ENCODE measurements at places on chromosomes 1 and 21.

DNA sequence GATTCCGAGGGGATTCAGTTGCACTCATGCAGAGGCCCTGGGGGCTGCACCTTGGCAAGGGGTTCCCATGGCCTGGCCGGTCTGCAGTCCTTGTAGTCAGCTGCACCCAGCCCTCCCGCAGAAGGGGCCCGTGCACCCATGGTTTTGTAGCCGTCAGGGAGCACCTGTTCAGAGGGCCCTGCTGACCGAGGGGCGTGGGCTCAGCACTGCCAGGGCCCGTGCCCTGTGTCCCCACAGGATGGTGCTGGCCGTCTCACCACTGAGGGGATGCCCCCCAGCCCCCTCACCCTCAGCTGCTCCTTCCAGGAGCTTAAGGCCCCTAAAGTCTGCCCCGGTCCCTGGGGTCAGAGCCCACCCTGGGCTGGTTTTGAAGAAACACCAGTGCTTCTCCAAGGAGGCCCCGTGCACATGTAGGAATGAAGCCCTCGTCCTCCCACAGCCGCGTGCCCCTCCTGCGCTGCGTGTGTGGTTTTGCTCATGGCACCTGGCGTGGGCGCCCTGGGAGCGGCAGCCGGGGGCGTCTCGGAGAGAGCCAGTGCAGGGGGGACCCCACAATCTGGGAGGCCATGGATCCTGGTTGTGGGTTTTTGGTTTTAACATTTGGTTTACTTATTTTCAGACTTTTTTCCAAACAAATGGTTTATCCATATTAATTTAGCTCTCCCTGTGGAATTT, 40.1 kb downstream of the PRKCZ start:
- no peak for DNase-seq

DNA sequence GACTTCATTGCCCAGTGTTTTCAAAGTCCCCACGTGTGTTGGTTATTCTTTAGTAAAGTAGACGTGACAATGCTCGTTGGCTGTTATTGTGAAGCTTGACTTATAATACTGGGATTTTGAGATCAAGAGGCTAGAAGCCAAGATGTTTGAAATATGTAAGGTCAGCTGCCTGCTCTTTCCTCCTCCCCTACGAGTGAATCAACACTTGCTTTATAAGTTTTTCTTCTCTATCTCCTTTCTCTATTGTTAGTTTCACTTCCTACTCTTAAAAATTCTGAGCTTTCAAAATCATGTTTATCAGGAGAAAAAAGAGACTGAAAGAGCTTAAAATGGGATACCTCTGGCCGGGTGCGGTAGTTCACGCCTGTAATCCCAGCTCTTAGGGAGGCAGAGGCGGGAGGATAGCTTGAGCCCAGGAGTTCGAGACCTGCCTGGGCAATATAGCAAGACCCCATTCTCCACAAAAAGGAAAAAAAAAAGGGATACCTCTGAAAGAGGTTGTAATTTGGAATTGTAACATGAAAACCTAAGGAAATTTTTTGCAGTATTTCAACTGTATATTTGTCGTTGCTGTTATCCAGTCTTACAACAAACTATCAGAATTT, 72.0 kb downstream of the EPB41 start:
- no peak for DNase-seq

- no peak for DNase-seq
Observed at GRCh38 chr1:7331926-7332535, 439.1 kb upstream of the VAMP3 start.

GRCh38 chr1:226980122-226980560, 40.0 kb downstream of the COQ8A start:
- DNase-seq = no peak

DNA sequence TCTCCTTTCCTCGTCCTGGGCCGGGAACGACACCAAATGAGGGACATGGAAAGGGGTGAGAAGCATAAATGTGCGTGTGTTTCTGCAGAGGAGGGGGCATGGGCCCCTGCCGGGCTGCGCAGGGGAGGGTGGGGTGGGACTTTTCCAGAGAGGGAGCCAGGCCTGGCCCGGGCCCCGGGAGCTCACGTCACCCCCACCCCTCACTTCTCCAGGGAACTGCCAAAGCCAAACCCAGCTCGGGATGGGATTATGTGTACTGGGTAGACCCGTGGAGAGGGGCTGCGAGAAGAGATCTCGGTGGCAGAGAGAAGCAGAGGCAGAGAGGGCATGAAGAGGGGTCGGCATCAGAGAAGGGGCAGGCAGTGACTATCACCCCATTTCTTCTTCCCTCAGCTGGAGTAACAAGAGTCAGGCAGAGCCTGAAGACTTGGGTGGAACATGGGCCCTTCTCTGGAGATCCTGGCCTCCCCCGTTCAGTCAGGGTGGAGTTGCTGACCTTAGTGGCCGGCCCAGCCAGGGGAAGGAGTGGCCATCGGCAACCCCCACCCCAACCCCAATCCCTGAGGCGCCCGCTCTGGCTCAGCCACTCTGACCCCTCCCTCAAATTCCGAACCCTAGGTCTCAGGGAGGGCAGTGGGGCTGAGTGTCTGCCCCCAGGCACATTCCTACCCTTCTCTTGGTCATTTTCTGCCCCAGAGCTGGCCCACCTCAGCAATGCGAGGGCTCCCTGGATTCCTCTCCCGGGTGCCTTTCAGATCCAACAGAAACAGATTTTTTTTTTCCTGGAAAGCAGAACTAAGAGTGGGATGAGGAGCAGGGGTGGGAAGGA, 1.2 kb downstream of the ADAMTSL4 start:
- DNase-seq = no peak

- no peak for DNase-seq
Observed at GRCh38 chr1:110393691-110394492, 3.1 kb upstream of the SLC16A4 start.

DNA sequence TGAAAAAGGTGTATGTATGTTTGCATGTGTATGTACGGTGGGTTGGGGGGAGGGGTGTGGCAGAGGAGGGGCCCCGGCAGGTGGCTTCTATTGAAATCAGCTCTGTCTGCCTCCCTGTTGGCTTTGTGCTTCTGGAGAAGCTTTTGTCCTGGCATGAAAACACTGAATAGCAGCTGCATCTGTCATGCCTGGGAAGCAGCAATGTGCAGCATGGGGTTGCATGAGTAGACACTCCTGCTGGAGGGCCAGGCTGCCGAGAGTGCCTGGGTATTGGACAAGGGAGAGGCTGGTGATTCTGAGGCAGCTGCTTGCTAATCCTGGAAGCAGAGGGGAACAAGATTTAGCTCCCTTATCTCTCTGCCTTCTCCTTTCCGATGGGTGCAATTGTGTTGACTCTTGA, 20.5 kb downstream of the MAPKAPK2 start:
- DNase-seq = no peak

GRCh38 chr1:201251411-201251810, 31.9 kb upstream of the PKP1 start:
- no peak for DNase-seq

DNA sequence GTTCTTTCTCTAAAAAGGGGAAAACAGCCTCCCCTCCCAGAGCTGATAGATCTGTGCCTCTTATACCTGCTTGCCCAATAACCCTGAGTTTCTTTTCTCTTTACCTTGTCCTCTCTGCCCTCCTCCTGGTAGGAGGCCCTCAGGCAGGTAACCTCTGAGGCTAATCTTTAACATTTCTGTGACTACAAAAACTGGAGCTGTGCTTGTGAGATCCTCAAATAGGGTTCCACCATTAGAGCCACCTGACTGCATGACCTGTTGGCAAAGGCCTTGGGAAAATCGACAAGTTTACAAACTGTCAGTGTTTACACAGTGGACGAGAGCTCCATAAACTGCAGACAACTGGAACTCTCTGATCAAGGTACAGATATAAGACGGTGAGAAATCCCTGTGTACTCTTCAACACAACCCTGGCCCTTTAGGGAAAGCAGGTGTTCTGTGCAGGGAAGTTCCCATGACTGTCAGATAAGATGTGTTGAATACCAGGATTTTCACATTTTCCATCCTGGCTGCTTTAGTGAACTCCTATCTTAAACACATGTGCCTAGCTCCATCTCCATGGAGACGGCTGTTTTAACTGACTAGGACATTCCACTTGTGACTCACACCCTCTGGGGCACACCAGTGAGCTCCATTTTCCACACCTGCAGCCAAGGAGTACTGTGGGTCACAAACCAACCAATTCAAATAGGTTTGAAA, 38.3 kb downstream of the ECE1 start:
- DNase-seq = no peak
